ENCODE measurements at places on chromosomes 5 and 9. TPM values are rescaled to one million over a fixed set of nuclear protein-coding genes. Genes with fewer than 3 reads are reported as not detected.
A peak's percentile ranks its signal among the peaks of the same experiment; 100 is the strongest.

GRCh38 chr5:29984156-29984540 is 1209.3 kb upstream of the CDH6 start:
- DNase-seq: no peak

- DNase-seq: no peak
These were observed 97.1 kb upstream of the TBCA start for GRCh38 chr5:77873239-77873638.

- DNase-seq: no peak
These were observed 662.1 kb upstream of the MEF2C start for GRCh38 chr5:89545076-89545475.

DNA sequence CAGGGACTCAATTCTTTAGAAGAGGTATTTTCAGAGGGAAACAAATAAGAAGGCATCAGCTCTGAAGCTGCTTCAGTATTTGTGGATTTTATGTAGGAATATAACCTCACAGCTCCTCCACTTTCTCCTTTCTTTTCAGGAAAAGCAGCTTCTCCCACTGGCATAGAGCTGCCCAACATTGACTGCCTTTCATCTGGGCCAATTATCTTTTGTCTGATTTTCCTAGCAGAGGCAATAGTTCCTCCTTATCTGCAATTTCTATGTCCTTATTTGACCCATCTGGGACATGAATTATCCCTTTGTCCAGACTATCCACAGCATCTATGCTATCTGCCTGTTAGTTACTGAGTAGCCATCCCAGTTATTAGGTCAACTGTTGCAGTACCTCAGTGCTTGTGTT is 1671.2 kb upstream of the ACO1 start:
- DNase-seq: no peak

DNA sequence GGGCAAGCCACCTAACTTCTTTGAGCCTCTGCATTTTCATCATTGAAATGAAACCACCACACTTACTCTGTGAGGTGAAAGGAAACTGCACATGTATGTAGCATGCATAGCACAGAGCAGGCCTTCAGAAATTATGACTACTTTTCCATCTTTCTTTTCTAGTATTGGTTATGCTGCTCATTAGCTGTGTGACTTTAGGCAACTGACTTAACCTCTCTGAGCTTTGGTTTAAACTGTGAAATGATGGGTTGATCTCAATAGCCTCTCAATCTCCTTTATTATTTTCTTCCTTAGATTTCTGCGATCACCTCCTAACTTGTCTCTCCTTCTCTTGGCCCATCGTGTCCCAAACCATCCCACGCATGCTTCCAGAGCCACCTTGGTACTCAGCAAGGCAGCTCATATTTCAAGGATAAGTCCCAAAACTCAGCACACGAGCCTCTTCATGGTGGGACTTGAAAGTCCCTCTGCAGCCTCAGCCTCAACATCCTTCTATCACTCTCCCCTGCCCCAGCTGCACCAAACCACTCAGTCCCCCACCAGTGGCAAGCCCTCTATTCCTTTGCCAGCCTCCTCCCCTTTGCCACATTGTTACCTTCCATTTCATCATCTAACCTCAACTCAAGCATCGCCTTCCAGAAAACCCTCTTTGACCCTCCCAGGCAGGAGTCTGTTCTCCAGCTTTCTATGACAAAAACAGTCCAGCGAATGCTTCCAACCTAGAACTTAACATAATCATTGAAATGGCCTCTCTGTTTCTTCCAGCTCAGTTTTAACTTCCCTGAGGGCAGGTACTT is 60.3 kb upstream of the DNAH5 start:
- DNase-seq: no peak

DNA sequence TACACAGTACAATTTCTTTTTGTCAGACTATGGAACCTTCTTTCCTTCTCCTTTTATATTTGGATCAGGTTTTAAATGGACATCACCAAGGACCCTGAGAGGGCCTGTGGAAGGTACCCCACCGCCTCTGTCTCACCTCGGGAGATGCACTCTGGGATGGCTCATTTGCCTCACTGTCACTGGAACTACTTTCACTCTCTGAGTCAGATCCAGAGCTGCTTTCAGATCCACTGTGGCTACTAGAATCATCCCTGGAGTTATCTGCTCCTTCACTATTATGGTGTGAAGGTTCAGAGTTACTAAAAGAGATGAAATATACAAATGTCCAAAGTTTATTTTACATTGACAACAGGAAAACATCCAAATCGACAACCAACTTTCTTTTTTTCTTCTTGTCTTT is 24.6 kb downstream of the LEAP2 start:
- no peak for DNase-seq

GRCh38 chr5:133265720-133266526 is 214.1 kb downstream of the HSPA4 start:
- DNase-seq: no peak

GRCh38 chr9:82192211-82192610 is 203.6 kb downstream of the SPATA31D1 start:
- DNase-seq: no peak

DNA sequence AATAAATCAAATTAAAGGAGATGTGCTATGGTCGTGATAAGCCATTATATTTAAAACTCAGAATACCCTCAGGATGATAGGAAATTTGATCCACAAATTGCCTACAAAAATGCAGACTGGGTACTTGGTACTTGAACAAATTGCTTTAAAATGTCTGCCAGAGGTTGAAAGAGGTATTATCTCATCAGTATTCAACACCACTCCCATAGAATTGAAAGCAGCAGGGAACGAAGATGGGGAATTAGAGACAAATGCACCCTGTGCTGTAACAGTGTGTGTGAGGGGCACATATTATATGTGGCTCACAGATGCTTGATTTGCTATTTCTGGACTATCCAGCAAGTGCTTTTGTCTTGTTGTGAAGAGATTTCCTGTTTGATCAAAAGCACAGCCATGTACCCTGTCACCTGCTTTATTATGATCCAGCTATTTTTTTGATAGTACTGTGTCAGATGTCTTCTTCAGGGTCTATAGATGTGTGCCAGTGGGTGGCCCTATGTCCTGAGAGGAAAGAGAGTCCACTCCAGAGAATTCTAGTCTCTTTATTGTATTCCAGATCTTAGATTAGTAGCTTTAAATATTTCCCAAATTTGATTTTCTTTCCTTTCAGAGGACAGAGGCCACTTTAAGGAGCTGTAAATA is 120.1 kb downstream of the XRCC4 start:
- no peak for DNase-seq

DNA sequence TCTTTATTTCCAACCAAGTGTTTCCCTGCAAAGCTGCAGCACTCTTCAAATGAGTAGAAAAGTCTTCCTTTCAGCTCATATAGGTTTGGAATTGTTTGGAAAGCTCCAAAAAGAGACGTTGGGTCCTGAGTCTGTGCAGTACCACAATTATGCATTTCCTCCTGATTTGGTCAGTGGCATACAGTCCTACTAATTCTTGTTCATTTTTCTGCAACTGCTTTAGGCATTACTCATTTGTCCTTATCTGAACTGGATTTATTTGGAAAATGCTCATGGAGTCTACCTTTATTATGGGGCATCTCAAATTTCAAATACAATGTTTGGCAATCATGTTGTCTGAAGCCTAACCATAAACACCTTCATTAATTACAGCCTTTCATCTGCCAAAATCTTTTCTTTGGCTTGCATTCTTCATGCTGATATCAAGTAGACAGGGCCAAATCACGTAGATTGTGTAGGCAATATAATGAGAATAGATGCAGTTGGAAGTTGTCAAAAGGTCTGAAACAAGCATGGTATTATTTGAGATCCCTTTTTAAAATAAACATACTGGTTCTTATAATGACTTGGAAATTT is 232.8 kb downstream of the TLE1 start:
- DNase-seq: no peak

DNA sequence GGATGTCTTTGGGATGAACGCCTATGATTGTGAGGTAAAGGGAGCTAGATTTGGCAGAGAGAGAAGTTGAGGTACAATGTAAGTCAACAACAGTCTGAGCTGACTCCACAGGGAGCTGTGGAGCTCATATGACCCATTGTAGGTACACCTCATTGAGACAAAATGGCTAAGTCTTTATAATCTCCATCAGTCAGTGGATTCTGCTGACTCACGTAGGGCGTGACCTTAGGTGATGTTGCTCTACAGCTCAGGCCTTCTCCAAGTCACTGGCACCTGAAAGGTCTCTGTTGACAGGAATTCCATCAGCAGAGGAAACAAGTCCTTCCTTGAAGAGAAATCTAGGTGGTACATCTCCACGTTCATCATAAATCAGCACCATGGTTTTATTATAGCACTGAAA is 118.2 kb upstream of the PRR16 start:
- no peak for DNase-seq

- peak; percentile 14 for DNase-seq
These were observed 621.2 kb upstream of the CDH6 start for GRCh38 chr5:30572279-30572678.

DNA sequence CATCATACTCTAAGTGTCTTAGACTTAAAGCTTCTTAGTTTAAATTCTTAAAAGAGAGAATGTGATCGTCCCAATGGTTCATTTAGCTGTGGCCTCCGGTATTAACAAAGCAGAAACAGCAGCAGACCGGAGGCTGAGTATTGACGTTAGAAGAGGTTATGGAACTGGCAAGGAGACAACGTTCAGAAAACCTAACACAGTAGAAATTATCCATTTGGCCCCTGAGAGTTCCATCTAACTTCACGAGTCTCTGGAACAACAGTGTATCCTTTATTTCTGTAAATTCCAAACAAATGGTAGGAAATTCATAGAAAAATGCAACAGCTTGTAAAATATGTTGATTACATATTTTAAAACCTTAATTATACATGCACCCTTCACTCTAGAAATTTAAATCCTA is 107.3 kb upstream of the PTGER4 start:
- no peak for DNase-seq

GRCh38 chr5:168885324-168886120 is 306.4 kb upstream of the PANK3 start:
- DNase-seq: no peak

GRCh38 chr5:146825033-146825432 is 53.5 kb downstream of the PPP2R2B start:
- DNase-seq: peak; percentile 39

DNA sequence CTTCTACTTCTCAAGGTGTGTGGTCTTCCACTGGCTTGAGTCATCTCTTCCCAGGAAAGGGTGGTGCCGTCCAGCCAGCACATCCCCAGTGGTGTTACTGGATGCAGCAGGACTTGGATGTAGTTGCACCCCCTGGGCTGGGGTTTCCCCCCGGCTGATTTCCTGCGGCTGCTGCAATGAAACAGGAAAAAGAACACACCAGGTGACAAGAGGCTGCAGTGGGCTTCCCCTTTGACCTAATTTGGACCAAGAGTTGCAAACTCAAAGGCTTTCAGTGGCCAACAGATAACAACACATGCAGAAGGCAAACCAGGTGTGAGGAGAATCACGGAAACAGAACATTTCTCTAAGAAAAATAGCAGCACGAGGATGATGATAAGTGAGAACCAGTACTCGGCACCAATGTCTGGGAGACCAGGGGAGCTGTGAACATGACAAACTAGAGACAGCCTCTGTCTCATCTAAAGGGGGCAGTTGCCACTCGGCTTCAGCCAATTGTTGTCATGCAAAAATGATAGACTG is 83.7 kb downstream of the PDE6A start:
- no peak for DNase-seq

- DNase-seq: no peak
These were observed 51.3 kb upstream of the RGMB start for GRCh38 chr5:98722188-98722587.

DNA sequence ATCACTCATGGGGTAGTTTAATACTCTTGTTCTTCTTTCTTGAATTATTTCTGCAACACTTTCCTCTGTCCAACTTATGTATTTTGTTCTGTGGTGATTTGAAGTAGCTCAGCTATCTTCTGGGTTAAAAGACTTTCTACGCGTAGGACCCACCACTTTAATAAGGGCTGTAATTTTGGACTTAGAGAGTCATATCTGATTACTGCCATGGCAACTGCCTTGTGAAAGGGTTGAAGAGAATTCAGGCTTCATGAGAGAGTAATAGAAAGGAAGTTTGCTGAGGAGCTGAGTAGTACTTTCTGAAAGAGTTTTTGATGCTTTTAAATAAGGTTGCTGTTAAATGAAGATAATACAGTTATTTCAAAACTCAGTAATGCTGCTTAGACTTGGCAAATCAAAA is 89.5 kb downstream of the TLE4 start:
- DNase-seq: no peak

- no peak for DNase-seq
These were observed 345.8 kb downstream of the PDE4D start for GRCh38 chr5:59547731-59548130.

- no peak for DNase-seq
These were observed 1750.6 kb upstream of the CDH9 start for GRCh38 chr5:28788954-28789353.

DNA sequence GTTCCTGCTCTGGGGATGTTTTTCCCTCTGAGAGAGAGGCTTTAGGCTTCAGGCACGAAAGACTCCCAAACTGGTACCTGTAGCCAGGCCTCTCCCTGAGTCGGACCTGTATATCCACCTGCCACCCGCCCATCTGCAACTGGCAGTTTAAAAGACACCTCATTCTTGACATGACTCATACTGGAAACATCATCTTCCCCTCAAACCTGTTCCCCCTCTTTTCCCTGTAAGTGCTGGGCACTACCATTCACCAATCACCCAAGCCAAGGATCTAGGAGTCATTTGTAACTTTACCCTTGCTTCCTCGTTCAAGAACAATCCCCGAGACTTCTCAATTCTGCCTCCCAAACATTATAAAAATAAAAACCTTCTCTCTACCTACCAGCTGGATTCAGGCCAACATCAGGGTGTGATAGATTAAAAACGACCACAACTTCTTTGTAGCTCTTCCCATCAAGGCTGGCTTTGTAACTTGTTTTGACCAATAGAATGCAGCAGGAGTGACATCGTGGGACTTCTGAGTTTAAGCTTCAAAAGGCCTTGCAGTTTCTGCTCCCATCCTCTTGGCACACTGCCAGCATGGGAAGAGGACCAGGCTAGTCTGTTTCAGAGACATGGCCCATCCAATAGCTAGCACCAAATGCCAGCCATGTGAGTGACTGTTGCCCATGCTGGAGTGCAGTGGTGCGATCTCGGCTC is 1.8 kb upstream of the WDR31 start:
- no peak for DNase-seq

DNA sequence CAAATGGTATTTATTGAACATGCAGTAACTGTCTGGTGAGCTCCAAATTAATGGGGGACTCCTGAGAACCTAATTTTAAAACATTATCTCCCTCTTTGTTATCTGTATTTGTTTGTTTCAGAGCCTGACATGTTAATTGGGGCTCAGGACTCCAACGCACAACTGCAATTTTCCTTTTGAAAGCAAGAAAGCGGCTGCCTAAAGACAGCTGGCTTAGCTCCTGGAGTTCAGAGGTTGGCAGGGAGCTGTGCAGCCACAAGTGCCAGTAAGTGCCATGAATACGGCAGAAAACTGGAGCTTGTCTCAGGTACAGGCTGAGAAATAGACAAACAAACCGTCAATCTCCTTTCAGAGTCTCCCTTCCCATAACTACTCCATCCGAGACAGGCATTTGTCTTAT is 80.9 kb downstream of the PPP2R2B start:
- DNase-seq: no peak

- DNase-seq: no peak
These were observed 244.4 kb upstream of the RAI14 start for GRCh38 chr5:34411470-34412346.

Gene RASGRF2
- 3.6 TPM for total RNA-seq

Gene CCL21
- not detected for total RNA-seq

Gene TAF11L10
- not detected for total RNA-seq

Gene PCDH1
- total RNA-seq: 3.8 TPM

Gene GABRB2
- total RNA-seq: not detected

Gene TBCA
- total RNA-seq: 318 TPM

Gene IFNA13
- total RNA-seq: not detected

Gene KIF12
- not detected for total RNA-seq

Gene SMIM3
- total RNA-seq: 85.3 TPM

Gene IFNW1
- not detected for total RNA-seq

Gene PRUNE2
- total RNA-seq: 24.2 TPM

Gene PCDHA11
- total RNA-seq: not detected

Gene IRGM
- not detected for total RNA-seq

Gene ACTBL2
- total RNA-seq: 0.30 TPM

Measured in MG63 (cell line).